ENCODE measurements at places on chromosomes 1 and 21.

DNA sequence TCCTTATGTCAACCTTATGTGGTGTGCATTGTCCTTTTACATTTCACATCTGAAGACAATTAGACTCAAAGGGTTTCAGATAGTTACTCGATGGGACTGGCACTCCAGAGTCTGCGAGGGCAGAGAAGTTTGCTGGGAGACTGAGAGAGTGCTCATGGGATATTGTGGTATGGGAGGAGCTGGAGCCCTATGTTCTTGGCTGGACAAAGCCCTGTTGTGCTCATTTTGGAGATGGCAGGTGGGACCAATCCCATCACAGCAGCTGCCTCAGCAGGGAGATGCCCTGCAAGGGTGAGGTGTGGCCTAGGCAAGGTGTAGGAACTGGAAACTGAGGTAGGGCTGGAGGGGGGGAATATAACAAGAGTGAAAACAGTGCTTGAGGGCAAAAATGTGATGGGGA is 43.5 kb upstream of the CRNN start:
- no peak for DNase-seq

GRCh38 chr21:25756190-25756932 is 21.6 kb downstream of the GABPA start:
- DNase-seq = no peak

- DNase-seq = no peak
Measured at GRCh38 chr1:109207467-109208103, 6.1 kb upstream of the SARS1 start.

DNA sequence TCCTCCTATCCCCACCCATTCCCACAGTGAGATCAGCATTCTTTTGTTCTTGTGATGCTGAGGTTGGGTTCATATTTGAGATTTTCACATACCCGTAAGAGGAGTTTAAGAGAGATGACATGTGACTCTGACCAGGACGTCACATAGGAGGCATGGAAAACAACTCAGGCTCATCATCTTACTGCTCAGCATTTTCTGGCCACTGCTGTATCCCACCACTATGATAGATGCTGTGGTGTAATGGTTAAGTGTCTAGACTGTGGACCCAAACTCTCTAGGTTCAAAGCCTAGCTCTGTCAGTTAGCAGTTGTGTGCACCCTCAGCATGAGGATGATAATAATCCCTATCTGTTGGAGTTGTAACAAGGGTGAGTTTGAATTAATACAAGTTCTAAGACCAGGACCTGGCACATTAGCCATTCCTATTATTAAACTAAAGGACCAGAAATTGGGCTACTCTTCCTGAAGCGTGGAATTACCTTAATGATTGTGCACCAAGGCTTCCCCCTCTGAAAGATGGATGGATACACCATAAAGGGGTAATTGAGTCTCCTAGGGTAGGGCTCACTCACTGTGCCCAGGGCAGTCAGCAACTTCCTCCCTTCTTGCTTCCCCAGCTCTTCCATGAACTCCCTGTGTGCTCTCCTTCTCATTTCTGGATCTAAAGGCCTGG is 40.9 kb downstream of the LGR6 start:
- no peak for DNase-seq

- DNase-seq = no peak
Measured at GRCh38 chr1:94037392-94038229, 83.3 kb downstream of the ABCA4 start.

GRCh38 chr1:201570886-201571624 is 32.1 kb downstream of the NAV1 start:
- DNase-seq = no peak

GRCh38 chr1:160189649-160190625 is at the start of gene CASQ1:
Gene CASQ1 (plus strand): TSS chr1:160190575. CDS start chr1:160190752, 177 bp downstream.
- DNase-seq = no peak

GRCh38 chr1:26346274-26347033 is 7.5 kb downstream of the CRYBG2 start:
- no peak for DNase-seq

GRCh38 chr1:191662746-191663145 is 495.5 kb upstream of the RGS18 start:
- no peak for DNase-seq

GRCh38 chr1:154802336-154802969 is 67.6 kb downstream of the KCNN3 start:
- no peak for DNase-seq

- no peak for DNase-seq
Measured at GRCh38 chr1:3248155-3249141, 179.4 kb downstream of the PRDM16 start.

GRCh38 chr1:180301135-180301742 is 71.2 kb downstream of the LHX4 start:
- no peak for DNase-seq

- DNase-seq = no peak
Measured at GRCh38 chr1:181061891-181062835, 26.3 kb upstream of the IER5 start.

DNA sequence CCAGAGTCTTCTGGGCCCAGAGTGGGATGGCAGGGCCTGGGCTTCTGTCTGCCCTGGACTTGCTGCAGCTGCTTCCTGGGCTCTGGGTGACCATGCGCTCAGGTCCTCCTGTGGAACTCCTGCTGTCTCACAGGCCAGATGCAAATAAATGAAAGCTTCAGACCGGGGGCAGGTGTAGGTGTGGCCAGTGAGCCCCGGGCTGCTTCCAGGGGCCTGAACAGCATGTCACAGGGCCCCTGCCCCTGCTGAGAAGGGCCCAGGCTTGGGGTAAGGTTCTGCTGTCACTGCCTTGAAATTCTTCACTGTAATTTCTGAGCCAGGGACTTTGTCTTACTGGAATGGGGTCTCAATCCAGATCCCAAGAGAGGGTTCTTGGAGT is 2.5 kb upstream of the PKNOX1 start:
- no peak for DNase-seq

GRCh38 chr1:30770150-30770549 is 12.6 kb upstream of the LAPTM5 start:
- no peak for DNase-seq

DNA sequence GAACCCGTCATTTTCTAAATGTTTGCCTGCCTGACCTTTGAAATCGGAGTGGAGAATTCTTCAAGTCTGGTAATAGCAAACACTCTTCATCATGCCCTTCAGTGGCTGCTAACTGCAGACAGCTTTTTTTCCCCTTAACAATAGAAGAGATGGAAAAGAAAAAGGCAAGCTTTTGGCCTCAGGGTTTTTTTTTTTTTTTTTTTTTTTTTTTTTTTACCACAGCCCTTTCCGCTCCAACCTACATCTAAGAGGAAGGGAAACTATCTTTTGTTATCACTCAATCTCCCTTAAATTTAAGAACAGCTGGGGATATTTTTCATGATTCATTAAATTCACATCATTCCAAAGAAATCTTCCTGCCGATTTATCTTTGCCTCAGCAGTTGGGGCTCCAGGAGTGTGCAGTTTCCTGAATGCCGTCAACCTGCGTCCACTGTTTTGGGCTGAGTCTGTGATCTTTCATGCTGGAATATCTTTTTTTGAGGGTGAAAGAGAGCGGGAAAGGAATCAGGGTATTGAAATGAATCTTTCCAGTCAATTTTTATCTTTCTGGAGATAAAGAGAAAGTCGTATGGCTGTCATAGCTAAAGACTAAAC is 144.5 kb upstream of the SMYD2 start:
- DNase-seq = peak; percentile 1

DNA sequence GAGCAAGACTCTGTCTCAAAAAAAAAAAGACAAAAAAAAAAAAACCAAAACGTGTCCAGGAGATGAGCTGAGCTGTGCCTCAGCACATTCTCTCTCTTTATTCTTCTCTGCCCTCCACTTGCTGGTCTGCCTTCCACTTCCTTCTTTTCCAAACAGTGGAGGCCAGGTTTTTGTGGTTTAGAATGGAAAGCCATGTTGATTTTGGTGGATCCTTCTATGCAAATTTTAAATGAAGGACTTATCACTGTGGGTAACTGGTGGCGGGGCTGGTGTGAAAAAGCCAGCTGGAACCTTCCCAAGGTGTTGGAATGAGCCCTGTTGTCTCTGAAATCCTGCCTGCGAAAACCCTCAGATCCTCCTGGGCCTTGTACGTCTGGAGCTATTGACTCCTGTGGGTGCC is 61.9 kb downstream of the PTPRU start:
- DNase-seq = no peak

DNA sequence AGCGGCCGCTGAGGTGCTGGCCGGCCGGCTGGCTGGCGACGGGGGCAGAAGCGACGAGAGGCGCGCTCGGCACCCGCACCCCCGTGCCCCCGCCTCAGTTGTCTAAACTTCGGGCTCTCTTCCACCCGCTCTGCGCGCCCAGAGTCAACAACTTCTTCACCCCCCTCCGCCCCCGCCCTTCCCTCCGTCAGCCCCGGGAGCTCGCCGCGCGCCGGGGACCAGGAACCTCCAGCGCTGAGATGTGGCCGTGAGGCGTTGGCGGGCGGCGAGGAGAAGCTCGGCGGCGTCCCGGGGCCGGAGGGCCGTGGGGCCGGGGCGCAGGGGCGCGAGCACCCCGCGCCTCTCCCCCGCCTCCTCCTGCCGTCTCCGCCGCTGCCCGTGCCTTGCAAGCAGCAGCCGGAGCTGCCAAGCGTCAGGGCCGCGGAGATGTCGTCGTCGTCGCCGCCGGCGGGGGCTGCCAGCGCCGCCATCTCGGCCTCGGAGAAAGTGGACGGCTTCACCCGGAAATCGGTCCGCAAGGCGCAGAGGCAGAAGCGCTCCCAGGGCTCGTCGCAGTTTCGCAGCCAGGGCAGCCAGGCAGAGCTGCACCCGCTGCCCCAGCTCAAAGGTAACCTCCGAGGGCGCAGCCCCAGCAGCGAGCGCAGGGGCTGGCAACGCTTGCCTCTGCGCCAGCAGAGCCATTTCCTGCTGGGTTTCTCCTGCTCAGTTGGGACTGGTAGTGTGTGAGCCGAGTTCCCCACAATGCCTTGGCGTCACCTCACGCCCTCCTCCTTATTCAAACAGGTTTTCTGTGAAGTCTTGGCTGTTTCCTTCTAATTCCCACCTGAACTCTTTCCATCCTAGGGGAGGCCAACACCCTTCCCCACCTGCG is 710 bp downstream of the PPP2R5A start:
- DNase-seq = peak; percentile 32

DNA sequence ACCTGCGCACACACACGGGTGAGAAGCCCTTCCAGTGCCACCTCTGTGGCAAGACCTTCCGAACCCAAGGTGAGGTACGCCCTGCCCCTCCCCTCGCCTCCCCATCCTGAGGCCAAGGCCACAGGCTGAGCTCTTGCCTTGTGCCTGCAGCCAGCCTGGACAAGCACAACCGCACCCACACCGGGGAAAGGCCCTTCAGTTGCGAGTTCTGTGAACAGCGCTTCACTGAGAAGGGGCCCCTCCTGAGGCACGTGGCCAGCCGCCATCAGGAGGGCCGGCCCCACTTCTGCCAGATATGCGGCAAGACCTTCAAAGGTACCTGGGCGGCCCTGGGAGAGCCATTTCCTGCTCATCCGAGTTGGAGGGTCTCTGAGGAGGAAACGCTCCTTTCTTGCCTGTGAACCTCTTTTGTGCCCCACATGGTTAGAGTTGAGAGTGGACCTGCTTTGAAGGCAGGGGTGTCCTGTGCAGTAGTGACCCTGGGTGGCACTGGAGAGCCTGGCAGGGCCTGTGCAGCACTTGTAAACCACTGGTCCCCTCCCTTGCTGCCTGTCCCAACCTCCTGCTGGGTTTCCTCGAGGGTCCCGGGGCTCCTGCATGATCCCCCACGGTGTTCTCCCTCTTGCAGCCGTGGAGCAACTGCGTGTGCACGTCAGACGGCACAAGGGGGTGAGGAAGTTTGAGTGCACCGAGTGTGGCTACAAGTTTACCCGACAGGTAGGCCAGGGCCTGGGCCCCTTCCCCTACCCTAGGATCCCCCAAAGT is 8.5 kb downstream of the ZBTB48 start:
- no peak for DNase-seq

DNA sequence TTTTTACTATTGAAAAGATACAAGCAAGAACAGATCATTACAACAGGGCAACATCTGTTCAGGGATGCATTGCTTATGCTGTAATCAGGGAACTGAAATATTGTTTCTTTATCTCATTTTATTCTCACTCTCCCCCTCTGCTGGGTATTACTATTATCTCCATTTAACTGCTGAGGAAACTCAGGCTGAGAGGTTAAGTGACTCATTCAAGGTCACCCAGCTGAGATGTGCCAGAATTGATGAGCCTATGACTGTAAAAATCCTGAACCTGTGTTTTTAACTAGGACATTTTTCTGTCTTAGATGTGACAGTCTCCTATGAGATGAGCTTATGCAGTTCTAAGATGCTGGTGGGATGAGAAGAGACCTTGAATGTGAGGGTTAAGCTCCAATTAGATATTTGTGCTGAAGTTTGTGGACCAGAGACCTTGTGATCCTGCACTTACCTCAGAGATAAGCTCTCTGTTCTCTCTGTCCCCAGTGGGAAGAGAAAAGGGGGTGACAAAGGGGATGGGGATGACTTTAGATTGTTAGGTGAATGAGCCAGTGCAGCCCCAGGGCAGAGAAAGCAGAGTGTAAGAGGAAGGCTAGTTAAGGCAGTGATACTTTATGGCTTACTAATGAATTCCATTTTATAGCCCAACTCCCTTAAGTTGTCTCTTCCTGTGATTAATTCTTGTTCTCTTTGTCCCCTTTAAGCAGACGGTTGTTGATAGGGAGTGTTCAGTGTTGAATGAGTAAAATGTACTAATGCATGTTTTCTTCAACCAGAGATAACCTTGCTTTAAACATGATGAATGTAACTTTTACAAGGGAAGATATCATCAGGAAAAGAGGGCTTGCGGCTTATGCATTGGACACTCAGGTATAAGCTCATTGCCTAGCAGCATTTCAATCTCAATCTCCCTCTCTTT is 111.4 kb downstream of the HLX start:
- DNase-seq = peak; percentile 95

DNA sequence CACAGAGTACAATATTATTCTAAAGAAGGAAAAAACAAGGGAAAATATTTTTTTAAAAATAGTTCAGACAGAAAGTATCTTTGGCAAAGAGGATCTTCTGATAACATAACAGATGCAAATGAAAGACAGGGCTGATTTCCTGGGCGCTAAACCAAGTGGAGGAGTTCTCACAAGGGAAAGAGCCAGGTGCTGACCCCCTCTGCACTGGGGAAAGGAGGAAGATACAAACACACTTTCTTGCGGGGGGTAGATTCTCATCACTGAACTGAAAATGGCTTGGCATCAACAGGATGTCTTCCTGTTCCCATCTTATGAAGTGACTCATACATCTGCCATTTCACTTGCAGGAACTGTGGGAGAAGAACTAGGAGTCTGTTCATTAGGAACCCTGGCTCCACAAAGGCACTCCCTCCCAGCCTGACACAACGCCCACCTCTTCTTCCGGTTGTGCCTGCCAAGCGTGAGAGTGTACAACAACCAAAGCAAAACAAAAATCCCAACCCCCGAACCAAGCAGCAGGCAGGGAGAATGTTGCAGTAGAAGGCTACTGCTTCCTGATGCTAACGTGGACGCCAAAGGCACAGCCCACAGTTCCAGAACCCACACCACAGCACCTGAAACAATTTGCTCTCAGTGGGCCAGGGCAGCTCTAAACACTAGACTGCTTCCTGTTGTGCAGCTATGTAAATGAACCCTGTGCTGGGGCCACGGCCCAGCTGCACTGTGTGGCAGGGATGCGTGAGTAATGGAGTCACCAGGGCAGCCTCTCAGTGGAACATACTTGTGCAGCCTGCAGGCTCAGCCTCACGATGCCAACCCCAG is 51.0 kb downstream of the GADD45A start:
- DNase-seq = peak; percentile 96
